ENCODE measurements at places on chromosomes 1 and 21. TPM values are rescaled to one million over a fixed set of nuclear protein-coding genes. Genes with fewer than 3 reads are reported as not detected.

Gene SPRR2F
- polyA plus RNA-seq: not detected

Gene SCCPDH
- polyA plus RNA-seq: 61.0 TPM

Gene S100A7A
- polyA plus RNA-seq: not detected

Gene FCRL4
- polyA plus RNA-seq: not detected

Gene ALX3
- polyA plus RNA-seq: 19.3 TPM

Gene PRDM15
- polyA plus RNA-seq: 9.3 TPM

Gene OR6N1
- polyA plus RNA-seq: not detected

Gene GBP7
- not detected for polyA plus RNA-seq

Gene PLCH2
- polyA plus RNA-seq: 5.5 TPM

Gene CR1L
- not detected for polyA plus RNA-seq

All from brain (organoid and tissue), 16 donors.